ENCODE measurements at places on chromosomes 1 and 21.

DNA sequence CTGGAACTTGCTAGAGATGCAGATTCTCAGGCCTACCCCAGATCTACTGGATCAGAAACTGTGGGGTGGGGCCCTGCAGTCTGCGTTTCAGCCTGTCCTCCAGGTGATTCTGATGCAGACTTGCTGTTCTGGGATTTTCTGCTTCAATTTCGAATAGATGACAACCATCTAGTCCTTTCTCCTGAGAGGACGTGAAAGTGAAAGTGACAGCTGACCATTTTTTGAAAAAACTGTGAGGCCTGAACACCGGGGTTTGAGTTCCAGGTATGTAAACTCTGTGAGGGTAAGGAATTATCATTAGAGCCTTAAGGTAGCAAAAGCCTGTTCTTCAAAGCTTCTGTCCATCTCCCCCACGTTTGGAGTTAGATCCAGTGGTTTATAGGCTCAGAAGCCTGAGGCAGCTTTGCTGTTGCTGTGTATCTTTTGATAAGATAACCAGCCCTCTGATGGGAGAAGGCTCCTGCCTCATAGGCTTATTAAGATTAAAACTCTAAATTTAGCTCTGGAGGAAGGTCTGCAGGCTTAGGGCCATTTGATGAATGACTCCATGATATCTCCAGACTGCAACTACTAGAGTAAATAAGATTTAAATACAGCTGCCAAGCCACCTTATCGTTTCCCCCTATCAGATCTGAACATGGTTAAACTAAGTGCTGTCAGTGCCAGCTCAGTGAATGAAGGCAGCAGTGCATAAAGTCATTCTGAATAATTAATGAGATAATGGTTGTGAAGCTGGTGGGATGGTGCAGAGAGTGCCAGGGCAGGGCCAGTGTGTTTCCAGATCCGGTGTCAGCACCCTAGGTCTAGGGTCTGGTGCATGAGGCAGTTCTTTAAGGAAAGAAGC is 335.2 kb downstream of the HHAT start:
- DNase-seq: no peak

DNA sequence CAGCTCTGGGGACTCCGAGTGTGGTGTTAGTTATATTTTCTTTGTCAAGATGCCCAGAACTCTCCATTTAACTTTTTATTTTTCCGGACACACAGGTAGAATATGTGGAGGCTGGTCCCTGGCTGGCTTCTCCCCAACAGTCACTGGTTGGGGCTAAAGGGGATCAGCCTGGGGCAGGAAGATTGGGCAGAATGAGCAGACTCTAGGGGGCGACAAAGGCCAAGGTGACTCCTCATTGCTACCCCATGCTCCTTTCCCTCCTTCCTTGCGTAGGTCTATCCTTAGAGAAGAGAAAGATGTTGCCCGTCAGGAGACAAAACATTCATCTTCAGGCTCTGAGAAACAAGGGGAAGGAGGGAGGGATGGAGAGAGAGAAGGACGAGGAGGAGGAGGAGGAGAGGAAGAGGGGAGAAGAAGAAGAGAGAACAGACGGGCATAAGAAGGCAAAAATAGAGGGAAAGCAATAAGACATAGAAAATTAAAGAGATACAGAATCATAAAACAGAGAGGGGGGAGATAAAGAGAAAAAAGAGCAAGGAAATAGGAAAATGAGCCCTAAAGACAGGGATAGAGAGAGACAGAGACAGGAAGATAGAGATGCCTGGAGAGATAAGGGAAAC is 89.9 kb downstream of the FOXD2 start:
- no peak for DNase-seq

DNA sequence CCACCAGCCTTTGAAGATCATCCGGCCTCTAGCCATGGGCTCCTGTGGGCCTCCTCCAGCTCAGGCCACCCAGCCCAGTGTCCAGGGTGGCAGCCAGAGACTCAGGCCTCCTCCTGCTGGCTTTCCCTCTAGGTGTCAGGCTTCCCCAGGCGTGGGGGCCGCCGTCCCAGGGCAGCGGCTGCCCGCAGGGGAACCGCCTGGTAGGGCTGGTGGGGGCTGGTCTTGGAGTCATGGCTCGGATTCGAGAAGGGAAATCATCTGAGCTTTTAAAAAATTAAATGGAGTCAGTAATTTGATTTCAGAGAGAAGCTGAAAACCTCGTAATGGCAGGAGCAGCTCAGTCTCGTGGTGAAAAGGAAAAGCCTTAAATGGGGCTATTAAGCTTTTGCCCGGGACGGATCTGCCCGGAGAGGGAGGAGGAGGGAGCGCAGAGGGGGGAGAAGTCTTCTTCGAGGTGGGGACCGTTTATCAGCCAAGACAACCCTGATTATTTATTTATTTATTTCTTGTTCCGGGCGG is 66.4 kb upstream of the TARDBP start:
- no peak for DNase-seq

DNA sequence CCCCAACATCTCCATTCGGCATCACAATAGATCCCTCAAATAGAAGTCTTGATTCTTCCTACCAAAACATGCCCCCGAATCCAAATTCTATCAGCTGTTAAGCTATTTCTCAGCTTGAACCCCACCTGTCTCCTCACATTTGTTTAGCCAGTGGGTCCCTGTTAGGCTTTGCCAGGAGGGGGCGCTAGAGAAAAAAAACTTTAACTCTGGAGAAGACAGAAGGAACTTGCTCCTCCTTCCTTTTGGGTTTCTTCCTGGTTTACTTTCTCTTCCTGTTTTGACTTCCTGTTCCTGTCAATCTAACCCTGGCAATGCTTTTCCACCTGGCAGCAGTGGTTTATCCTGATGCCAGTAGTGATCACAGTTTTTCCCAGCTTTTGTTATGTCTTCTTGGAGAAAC is 95.6 kb upstream of the KCNK1 start:
- no peak for DNase-seq

GRCh38 chr1:31180338-31180737 is 59.3 kb downstream of the NKAIN1 start:
- no peak for DNase-seq
